ENCODE measurements at places on chromosomes 4 and X. TPM values are rescaled to one million over a fixed set of nuclear protein-coding genes. Genes with fewer than 3 reads are reported as not detected.

Gene FABP2
- total RNA-seq, result 0.28 TPM

Gene CXCL11
- total RNA-seq, result 7.1 TPM

Gene NAT8L
- 0.09 TPM for total RNA-seq

Gene GAGE2A
- not detected for total RNA-seq

Gene ZNF630
- total RNA-seq, result 1.3 TPM
